ENCODE measurements at places on chromosomes 12 and 14.

DNA sequence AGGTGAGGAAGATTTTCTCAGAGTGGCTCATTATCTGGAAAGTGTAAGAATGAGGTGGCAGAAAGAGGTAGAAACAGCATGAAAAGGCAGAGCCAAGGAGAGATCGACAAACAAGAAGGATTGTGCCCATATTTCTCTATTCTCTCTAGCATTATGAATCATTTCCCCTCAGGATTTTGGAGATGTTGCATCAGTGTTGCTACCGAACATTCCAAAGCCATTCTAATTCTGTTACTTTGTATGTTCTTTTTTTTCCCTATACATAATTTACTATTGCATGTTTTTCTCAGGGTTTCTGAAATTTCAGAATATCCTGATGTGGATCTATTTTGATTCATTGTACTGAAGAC, 61.4 kb downstream of the KICS2 start:
- DNase-seq = no peak

GRCh38 chr14:53847881-53848280, 108.7 kb downstream of the BMP4 start:
- no peak for DNase-seq

- no peak for DNase-seq
Measured at GRCh38 chr14:99671235-99672224, 12.6 kb upstream of the CYP46A1 start.

DNA sequence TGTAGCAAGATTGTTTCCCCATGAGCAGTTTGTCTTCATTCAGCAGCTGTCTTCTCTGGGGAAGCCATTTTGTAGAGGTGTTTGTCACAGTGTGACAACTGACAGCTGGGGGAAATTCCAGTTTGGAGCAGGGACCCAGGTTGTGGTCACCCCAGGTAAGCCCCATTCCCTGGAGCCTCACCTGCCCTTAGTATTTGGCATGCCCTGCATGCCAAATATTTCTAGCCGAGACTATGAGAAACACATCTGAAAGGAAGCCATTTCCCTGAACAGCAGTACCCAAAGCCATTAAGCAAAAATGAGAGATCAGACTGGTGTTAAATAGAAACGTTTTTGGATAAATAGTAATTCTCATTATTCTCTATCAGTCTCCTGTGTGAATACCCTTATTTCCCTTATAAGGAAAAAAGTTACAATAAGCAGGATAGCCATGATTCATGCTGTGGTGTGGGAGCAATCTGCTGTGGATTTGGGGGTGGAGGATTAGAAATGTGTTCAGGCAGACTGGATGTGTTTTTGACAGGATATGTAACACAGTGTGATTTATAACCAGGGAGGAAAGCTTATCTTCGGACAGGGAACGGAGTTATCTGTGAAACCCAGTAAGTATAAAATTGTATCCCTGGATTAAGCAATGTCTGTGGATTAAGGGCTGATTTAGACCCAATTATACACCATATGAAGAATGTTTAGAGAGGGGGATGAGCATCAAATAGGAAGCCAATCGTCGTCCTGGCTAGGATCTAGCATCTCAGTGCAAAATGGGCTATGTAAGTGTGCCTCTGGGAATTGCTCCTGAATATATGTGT, 68.9 kb downstream of the DAD1 start:
- DNase-seq = no peak

- peak; percentile 14 for DNase-seq
Measured at GRCh38 chr14:72892879-72893635, 844 bp downstream of the DPF3 start.

DNA sequence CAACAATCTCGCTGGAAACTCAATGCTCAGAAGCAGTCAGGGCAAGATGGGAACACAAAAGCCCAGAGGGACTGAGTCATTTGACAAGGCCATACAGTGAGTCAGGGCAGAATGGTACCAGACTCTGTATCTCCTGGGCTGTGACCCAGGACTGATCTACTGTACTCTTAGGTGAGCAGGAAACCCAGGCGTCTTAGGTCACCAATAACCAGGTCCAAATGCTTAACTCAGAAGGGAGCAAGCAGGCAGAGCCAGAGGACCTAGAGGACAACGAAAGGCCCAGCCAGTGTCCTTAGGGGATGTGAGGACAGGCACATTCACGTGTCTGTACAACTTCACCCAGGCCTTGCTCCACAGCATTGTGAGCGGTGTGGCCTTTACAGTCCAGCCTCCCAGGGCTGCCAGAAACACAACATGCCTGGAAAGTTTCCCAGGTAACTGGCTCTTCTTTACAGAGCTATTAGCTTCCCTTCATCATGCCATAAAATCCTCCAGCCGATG, 69.9 kb downstream of the ARL6IP4 start:
- no peak for DNase-seq

DNA sequence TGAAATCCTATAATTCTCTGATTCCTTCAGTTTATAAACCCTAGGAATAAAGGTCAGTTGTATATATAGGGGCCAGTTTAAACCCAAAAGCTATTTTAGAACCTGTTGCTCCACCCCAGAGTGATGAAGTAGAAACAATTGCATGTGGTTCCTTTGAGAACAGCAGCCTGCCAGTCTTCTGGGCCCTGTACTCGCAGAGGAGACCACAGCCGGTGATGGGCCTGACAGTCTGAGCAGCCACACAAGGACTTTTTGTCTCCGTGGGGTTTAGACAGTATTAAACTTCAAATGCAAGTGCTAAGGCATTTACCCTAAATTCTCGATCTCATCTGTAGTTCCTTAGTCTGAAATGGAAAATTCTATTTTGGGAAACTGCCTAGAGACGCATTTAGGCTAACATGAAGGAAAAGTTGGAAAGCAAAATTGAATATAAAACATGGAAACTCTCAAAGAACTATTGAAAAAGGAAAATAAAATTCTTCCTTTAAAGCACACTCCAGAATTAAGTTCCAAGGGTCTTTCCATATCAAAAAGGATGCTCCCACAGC, 80.6 kb downstream of the PRICKLE1 start:
- DNase-seq = no peak

GRCh38 chr14:74921987-74922751, 891 bp downstream of the RPS6KL1 start:
- DNase-seq = no peak

DNA sequence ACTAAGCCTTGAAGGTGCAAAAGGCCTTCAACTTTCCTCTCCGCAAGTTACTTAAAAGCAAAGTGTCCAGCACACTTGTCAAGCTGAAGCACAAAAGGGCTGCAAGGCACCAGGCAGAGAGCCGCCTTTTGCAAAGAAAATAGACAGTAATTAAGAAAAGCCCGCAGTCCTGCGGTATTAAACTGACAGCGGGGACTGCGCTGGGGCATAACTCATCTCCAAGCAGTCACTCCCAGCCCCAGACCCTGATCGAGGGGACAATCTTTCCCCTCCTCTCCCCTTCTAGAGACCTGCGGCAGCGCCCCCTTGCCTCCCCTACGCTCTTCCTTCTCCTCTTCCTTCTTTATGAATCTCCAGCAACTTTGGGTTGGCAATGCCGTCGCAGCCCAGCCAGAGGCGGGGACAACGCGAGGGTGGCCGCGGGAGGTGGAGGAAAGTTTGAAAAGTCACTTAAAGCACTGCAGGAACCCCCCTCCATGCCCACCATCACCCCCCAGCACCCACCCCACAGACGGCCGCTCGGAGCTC, 200.9 kb upstream of the CAND1 start:
- DNase-seq = no peak

DNA sequence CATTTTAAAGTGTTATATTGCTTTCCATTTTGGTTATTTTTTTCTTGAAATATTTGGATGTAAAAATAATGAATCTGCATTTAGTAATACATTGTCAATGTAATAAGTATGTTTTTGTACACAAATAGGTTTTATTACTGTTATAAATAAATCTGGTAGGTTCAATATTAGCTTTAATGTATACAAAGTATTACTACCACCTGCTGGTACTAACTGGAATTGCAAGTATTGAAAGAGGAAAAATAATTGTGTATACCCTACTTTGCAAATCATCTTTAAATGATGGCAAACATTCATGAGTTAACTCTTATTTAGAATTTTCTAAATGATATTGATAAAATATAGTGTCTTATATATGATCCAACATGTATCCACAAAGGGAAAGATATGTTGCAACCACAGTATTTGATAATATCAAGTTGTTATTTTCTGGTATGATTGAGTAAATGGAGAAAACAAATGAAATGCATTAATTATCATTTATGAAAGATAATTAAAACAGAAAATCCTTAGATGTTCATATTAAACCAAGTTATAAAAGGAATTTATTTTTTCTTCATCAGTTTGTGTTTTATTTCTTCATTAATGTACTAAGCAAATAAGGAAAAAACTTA, 3.2 kb downstream of the OR4K2 start:
- DNase-seq = no peak

GRCh38 chr14:93982230-93983007, 6.0 kb upstream of the ASB2 start:
- no peak for DNase-seq

DNA sequence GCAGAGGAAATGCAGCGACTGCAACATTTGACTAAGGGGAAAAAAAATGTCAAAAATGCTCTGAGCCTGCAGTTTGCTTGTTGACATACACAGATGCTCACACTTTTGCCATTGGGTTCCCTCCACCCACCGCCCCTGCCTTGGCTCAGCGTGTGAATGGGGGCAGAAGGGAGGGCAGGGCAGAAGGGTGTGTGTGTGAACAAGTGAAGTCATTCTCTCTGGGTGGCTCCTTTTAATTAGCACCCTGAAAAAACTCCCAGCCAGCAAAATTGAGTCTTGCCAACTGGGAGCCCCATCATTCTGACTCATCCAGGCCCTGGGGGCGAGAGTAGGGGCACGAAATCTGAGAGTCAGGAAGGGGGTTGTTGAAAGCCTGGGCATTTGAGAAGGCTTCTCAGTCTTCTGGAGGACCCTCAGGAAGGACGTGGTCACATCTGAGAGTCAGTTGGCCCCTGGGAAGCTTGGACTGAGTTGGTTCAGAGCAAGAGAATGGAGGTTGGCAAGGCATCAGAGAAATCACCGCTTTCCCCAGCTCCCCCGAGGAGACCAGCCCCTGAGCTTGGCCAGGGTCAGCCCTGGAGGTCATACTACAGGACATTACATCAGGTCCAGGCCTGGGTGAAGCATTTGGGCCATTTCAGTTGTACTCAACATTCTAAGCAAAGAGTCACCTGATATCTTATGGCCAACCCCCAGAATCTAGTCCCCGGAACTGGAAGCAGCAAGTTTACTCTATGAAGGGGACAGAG, 22.7 kb upstream of the KRT78 start:
- no peak for DNase-seq

DNA sequence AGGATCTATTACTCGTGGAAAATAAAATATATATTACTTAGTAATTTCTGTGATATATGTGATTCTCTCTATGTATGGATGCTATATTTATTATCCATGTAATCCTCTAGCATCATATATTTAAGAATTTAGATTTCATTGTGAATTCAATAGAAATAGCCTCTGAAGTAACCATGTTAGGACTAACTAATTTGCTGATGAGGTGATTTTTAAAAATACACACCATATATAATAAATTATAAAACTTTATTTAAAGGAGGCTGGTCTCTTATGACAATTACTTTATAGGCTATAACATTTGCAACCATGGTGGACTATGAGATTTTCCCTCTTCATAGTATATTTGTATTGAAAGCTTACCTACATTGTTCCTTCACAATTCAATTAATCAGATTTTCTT, 424.9 kb upstream of the MGAT4C start:
- DNase-seq = no peak

DNA sequence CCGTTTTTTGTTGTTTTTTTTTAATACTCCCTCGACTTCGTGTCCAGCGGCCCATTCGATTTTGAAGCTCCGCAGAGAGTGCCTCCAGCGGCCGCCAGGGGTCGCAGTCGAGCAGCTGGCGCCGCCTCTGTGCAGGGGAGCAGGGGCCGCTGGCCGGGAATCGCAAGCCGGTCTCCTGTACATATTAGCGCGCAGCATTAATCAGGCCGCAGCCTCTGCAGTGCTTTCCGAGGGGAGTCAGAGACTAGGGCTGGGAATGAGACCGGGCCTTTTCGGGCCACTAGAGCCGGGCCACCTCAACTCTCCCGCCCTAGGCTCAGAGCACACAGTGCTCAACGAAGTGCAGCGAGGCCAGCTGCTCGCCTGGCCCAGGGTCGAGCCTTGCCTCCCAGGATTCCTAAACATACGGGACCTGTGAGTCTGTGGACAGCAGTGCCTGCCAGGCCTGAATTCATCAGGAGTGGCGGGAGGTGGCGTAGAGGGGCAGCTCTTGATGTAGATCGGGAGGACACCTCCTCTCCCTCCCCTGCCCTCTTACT, 81.8 kb downstream of the EMP1 start:
- peak; percentile 63 for DNase-seq

- peak; percentile 54 for DNase-seq
Measured at GRCh38 chr14:29927376-29928116, at the start of gene PRKD1. PRKD1 (minus strand) TSS chr14:29927847.

- DNase-seq = no peak
Measured at GRCh38 chr14:100469632-100470522, 117.3 kb downstream of the BEGAIN start.

DNA sequence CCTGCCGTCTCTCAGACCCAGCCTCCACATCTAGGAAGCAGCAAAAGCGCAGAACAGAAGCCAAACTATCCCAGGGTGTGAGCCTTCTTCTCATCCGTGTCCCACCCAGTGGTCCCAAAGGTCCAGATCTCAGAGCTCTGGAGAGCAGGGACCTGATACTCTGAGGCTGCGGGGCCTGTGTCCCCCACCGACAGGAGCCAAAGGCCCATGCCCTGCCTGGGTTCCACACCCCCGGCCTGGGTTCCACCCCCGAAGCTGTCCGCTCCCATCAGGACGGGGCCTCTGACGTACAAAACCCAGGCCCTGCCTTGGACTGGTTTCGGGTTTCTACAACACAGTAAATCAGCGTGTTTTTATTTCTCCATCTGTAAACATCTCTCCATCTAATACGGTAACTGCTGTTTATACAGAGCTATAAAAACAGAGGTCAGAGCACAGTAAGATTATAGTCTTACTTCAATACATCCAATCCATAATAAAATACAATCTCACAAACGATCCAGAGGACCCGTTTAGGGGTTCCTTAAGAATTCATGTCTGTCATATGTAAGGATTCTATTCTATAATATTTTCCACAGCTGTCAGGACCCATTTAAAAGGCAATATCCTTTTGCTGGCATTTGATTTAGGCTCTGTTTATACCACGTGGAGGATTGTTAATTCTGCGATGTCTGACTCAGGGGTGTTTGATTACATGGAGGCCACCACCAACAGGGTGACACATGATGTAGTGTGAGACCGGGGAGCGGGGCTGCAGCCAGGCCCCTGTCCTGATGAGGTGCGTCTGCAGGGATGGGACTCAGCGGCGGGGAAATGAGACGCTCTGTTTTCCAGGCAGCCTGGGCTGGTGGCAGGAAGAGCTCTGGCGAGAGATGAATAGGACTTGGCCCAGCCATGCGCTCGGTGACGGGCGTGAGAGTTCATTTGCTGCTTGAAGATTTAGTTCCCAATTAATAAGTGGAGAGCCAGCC, 110.3 kb downstream of the DICER1 start:
- DNase-seq = peak; percentile 17

DNA sequence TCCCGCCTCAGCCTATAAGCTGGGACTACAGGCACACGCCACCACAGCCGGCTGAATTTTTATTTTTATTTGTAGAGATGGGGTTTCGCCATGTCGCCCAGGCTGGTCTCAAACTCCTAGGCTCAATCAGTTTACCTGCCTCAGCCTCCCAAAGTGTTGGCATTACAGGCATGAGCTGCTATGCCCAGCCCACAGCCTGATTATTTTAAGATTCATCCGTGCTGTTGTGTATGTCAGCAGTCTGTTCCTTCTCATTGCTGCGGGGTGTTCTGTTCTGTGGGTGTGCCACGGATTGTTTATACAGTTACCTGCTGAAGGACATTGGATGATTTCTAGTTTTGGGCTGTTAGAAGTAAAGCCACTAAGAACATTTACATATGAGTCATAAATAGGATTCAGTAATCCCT, 9.6 kb upstream of the EP400 start:
- DNase-seq = no peak
